Kidney (tissue), 22 donors: ENCODE measurements at places on chromosomes 3 and 15. TPM values are rescaled to one million over a fixed set of nuclear protein-coding genes. Genes with fewer than 3 reads are reported as not detected.

DNA sequence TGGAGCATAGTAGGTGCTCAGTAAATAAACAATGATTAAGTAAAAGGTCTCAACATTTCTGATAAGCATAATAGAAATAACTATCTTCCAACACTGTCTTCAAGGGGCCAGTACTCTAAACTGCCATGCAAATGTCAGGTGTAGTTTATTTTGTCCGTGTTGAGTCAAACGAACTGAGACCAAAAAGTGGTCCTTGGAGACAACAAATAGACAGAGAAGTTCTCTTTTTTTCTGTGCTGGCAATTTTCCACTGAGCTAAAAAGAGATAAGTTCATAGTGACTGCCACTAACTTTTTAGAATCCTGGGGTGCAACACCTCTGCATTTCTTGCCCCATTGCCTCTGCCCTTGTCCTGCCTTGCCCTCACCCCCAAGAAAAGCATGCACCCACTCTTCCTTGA, 14.7 kb upstream of the MBNL1 start:
- H3K4me3 ChIP-seq, result no peak overlapping the region
- H3K36me3 ChIP-seq, result no peaks in the 10 kb centered on the region
- no peak overlapping the region for H3K27ac ChIP-seq
- H3K4me1 ChIP-seq, result no peaks in the 10 kb centered on the region
- no peaks in the 10 kb centered on the region for H3K27me3 ChIP-seq

- H3K4me3 ChIP-seq, result no peak overlapping the region
- peaks cover 2% of the 10 kb centered on the region for H3K4me1 ChIP-seq
- no peak for DNase-seq
- no peaks in the 10 kb centered on the region for H3K27me3 ChIP-seq
- H3K27ac ChIP-seq, result no peak overlapping the region
These were observed 43.4 kb upstream of the FILIP1L start for GRCh38 chr3:100157685-100158084.

DNA sequence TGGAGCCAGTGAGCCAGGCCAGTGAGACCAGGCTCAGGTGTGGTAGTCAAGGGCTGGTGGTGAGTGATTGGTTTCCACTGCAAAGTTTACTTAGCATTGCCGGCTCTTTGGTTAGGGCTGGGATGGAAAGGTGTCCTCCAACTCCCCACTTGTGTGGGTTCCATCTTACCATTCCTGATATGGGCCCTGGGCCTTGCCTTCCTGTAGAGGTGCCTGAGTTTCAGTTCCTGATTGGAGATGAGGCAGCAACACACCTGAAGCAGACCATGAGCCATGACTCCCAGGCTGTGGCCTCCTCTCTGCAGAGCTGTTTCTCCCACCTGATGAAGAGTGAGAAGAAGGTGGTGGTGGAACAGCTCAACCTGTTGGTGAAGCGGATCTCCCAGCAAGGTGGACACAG, 3.1 kb downstream of the MPI start:
- H3K4me1 ChIP-seq, result peaks cover 4% of the 10 kb centered on the region
- no peaks in the 10 kb centered on the region for H3K27me3 ChIP-seq
- no peak overlapping the region for H3K27ac ChIP-seq
- no peaks in the 10 kb centered on the region for H3K36me3 ChIP-seq
- H3K4me3 ChIP-seq, result no peak overlapping the region

Gene CMC1
- total RNA-seq, result 20.0 TPM

- no peak overlapping the region for H3K4me3 ChIP-seq
- H3K4me1 ChIP-seq, result no peaks in the 10 kb centered on the region
- no peaks in the 10 kb centered on the region for H3K27me3 ChIP-seq
- no peak overlapping the region for H3K27ac ChIP-seq
These were observed 428.8 kb downstream of the PYDC2 start for GRCh38 chr3:191889756-191890155.
